Right lung (tissue), 10 donors: ENCODE measurements at places on chromosomes 5 and 9.

DNA sequence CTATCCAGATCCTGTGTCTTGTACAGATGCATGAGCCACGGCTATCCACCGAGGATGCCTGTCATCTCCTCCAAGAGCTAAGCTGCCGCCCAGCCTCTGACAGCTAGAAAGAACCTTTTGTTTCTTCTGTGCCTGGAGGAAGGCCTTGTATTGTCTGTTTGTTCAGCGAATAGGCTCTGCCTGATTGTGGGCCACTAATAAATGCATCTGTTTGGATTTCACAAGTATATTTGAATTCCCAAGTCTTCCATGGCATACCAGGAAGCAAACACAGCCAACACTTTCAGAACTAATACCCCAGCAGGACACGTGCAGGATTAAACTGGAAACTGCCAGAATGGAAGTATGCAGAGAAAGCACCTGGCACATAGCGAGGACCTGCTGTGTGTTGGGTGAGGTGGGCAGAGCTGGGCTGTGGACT lies 92.7 kb upstream of the NEURL1B start:
- DNase-seq: no peak

DNA sequence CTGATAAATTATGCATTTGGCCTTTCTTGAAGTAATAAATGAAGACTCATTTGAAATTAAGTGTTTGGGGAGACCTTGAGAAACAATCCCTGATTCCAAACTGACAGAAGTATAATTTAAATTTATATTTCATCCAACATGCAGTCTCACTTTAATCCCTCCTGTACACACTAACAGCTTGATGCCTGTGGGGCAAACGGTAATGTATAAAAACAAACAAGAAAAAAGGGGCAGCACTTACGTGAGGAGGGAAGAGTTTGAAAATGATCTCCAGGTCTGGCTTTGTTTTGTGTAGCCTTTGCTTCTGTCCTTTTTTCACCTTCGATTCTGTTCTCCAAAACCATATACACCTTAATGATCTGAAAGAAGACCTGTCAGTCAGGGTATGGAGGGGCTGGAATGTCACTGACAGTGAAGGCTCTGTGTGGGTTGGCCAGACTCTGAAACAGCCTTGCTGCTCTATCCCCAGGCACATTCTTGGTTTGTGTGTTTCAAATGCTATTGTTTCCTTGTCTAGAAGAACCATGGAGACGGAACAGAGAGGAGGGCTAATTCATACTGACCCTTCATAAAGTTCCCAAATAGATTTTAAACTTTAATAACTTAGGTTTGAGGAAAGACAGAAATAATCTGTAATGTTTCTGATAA lies 338.2 kb upstream of the WWC1 start:
- DNase-seq: no peak

DNA sequence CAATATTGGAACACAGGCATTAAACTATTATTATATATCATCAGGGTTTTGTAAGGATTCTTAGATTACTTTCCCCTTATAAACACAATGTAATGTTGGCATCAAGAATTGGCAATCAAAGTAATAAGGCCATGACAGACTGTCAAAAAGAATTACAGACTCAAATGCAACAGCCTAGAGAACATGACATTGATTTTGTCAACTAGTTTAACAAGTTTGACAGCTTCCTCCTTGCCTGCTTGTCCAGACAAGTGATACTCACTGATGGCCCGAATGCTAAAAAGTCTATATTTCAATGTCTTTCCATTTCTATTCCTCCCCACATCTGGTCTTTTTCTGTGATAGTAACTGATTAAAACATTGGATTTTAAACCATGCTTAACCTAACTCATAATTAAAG lies 6.4 kb upstream of the ANKRD31 start:
- no peak for DNase-seq

GRCh38 chr5:168120401-168121137 lies 170.9 kb upstream of the WWC1 start:
- no peak for DNase-seq

GRCh38 chr5:78562714-78563330 lies 85.8 kb downstream of the LHFPL2 start:
- DNase-seq: no peak

GRCh38 chr5:67510204-67510603 lies 313.6 kb upstream of the CD180 start:
- no peak for DNase-seq

GRCh38 chr9:7976167-7976755 lies 176.7 kb upstream of the DMAC1 start:
- no peak for DNase-seq

- DNase-seq: no peak
These were observed 61.8 kb upstream of the PTPRD start for GRCh38 chr9:10674586-10674985.

DNA sequence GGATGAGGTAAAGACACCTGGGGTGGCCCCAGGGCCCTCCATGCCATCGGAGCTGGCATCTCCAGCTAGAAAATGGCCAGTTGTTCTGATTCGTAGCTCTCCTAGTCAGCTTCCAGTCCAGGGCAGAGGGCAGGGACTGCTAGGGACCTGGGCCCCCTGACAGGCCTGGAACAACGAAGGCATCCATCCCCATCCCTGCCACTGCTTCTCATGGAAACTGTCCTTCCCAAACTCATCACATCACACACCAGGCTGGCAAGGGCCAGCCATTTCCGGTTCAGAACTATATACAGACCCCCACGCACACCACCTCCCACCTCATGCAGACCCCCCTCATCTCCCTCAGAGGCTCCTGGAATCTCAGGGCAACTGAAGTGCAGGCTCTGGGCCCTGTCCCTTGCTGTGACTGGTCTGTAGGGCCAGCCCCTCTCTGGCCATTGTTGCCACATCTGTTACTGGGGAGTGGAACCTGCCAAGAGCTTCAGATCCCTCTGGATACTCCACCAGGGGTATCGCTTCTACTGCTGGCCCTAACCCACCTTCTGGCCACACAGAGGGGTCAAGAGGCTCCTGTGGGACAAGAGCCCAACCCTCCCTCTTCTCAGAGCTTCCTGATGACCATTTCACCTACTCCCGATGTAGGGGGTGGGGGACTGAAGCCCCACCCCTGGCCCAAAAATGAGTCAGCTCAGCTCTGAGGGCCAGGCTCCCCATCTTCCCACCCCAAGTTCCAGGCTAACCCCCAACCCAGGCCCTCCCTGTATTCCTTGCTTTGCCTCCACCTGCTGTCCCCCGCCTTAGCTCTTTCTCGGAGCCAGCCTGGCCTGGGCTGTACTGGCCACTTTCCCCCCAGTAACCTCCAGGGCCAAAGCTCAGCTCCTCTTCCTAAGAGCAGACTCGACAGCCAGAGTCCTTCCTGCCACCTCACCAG lies 1.2 kb upstream of the MZB1 start:
- no peak for DNase-seq

DNA sequence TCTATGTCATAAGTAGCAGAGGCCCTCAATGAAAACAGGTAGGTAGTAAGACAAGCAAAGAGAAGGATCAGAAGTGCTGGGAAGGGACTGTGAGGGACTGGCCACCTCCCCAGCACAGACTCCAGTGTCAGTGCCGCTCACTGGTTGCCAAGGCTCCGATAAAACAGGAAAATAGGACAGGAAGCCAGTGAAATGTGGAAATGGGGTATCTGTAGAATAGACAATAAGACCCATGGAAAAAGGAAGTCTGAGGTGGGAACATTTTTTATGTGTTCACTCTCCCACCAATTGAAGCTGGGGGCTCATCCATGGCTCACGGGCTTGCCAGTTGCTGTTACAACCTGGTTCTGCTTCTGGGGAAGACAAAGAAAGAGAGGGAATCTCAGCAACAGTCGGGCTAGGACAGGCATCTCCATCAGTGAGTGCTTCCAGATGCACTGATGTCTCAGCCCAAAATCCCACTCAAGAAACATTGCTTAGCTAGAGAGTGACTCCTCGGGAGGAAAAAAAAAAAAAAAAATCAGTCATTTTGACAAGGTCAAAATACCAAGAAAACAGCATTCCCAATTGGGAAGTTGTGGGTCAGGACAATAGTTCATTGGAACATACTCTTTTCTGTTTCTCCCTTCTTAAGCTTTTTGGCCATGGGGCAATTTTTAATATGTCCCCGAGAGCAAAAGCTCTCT lies 27.6 kb upstream of the NFIB start:
- DNase-seq: no peak

DNA sequence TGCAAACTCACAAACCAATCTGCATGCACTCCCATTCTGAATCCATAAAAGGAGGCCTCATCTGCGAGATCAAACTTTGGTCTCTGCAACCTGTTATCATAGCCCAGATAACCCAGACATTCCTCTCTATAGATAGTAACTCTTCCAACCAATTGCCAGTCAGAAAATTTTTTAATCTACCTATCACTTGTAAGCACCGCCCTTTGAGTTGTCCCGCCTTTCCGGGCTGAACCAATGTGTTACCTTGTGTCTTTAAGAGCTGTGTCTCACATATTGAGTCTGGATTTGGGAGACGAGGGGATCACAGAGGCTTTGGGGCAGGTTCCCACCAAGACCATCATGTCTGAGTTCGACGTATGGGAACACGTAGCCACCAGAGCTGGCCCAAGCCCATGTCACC lies 91.1 kb upstream of the PPP1R26 start:
- DNase-seq: no peak

DNA sequence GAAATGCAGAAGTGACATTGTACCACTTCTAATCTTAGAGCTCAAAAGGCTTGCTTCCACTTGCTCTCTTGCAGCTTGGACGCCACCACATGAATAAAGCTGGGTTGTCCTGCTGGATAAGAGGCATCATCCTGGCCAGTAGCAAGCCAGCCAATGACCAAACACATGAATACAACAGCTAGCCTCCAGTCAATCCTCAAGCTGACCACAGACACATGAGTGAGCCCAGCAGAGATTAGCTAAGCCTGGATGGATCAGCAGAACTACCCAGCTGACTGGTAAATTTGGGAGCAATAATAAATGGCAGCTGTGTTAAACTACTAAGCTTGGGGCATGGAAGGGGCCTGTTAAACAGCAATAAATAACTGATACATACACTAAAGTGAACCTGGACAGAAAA lies 121.1 kb upstream of the SLC12A2 start:
- no peak for DNase-seq

DNA sequence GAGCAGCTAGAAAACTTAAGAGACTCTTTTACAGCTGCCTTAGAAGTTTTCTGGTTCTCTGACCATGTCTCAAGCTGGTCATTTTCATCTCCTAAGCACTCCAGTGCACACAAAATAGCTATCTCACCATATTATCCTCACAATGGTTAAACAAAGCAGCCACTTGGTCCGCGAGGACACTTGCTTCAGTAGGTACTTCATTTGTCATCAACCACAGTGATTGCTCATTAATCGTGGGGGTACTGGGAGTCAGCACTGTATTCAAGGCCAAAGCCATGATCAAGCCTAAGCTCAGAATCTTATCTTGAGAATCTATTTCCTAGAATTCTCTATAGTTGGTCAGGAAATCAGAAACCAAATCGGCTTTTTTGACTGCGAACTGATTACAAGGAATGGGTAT lies 2.9 kb downstream of the ARL14EPL start:
- DNase-seq: no peak

- peak; percentile 21 for DNase-seq
These were observed 5.2 kb upstream of the SLC27A4 start for GRCh38 chr9:128335161-128335560.

GRCh38 chr5:173901705-173902104 lies 13.6 kb downstream of the CPEB4 start:
- no peak for DNase-seq

DNA sequence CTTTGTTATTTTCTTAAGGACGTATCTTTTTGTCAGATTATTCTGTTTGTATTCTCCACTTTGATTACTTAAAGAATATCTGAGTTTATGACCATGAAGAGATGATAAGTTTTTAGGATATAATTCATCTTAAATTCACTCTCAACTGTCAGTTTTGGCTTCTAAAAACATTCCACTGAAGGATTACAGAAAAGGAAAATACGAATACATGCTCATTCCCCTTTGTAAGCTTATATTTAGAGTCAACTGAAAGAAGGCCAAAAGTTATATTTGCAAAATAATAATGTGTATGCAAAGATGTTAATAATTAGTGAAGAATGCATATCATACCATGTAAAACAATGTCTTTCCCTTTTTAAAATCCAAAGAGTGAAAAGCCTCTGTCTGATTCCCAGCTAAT lies 52.5 kb downstream of the ZNF474 start:
- no peak for DNase-seq

DNA sequence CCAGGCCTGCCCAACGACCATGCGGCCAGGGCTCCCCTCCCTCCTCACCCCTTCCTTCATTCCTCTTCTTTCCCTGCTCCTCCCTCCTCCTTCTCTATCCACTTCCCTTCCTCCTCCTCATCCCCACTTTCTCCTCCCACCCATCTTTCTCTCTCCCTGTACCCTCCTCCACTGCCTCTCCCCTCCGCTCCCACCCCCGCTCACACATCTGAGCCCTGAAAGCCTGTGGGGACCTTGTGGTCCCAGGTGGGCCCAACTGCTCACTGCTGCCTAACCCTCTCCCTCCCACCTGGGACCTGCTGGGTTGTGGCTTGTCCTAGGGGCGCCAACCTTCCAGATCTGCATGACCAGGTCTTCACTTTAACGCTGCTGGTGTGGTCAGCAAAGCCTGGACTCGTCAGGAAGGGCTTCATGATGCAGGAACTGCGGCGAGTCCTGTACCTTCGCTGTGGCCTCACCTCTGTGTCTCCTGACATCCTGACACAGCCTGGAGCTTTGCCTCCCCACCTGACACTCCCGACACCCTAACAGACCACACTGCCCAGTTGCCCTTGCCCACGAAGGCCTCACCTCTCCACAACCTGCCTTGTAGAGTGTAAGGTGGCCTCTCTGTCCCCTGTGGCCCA lies 34.6 kb downstream of the C5orf15 start:
- no peak for DNase-seq

DNA sequence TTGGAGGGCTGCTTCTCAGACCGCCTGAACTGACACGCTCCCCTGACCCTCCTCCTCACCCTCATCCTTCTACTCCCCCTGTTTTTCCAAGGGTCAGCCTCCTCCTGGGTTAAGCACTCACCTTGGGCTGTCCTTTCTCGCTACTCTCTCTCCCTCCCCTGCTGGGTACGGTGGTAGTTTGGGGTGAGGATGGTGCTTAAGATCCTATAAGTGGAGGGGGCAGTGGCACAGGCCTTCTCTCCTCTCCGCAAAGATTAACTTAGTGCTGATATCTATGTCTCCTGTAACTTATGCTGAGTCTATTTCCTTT lies 159.7 kb downstream of the SNCAIP start:
- DNase-seq: no peak

DNA sequence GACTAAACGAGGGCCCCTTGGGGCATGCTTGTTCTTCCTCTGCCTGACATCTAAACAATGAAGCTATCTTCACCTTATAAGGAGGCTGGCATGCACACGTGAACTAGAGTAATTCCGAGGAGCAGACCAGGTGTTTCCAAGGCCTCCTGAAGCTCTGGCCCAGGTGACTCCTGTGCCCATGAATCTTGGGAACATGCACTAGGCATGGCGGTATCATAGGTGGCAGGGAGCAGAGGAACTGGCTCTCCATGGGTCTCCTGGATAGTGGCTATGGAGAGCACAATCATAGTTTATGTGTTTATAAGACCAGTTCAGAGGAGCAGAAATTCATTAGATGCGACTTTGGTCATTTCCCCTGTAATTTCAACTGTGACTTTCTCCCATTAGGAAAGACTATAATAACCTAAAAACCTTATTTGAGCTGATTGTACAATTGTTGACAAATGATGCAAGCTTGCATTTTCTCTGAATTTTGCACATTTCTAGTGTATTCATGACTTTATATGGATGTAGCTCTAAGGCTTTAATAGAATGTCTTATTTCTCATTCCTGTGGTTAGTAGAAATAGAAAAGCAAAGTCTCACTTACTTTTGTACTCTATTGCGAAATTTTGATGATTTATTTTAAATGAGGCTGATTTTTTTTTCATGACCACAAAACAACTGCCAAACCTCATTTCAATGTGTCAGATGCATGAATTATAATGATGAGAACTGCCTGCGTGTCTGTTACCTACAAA lies 135.3 kb upstream of the RPS23 start:
- peak; percentile 62 for DNase-seq
